ENCODE measurements at places on chromosomes 5 and 9.
A peak's percentile ranks its signal among the peaks of the same experiment; 100 is the strongest.

DNA sequence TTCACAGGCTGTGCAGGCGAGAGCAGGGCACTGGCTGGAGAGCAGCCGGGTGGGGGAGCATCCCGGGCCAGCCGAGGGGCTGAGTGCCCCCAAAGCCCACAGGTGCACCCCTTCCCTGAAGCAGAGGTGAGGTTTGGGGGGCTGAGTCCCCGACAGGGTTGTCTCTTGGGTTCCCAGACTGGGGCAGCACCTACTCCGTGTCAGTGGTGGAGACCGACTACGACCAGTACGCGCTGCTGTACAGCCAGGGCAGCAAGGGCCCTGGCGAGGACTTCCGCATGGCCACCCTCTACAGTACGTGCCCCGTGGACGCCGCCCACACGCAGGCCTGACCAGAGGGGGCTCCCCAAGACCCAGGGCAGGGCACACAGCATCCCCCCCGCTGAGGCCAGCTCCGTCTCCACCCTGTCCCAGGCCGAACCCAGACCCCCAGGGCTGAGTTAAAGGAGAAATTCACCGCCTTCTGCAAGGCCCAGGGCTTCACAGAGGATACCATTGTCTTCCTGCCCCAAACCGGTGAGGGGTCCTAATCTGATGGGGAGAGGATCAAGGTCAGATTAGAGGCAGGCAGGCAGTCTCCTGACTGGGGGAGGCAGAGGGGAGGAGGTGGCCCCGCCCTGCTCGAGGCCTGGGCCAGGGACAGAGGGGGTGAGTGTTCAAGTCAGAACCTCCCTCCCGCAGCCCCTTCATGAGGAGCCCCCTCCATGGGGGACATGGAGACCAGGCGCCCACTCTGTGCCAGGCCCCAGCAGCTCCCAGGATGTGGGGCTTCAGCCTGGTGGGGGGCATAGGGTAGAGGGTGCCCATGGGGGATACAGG, 2.7 kb downstream of the PTGDS start:
- no peak for DNase-seq

GRCh38 chr5:71937921-71938698, 169.2 kb upstream of the MAP1B start:
- no peak for DNase-seq

DNA sequence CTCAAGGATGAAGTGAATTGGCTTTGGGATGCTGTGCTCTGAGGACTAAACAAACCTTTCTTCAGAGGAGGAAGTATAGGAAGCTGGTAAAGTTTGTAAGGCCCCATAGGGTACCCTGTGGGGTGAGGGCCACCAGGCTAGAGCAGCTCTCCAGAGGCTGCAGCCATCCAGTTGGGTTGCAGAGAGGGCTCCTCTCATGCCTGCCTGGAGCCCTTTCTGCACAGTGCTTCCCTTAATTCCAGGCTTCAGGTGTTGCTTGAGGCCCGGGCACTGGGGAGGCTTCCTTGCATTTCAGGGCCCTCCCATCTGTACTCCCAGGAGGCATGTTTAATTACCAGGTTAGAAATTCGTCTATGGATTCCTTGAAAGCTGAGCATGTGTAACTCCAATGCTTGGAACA, 95.3 kb upstream of the FSTL4 start:
- DNase-seq: no peak

GRCh38 chr5:120535900-120536299, 71.8 kb downstream of the PRR16 start:
- no peak for DNase-seq

- no peak for DNase-seq
Measured at GRCh38 chr5:59506285-59506877, 387.1 kb downstream of the PDE4D start.

- DNase-seq: peak; percentile 52
Measured at GRCh38 chr5:144191998-144192397, 21.3 kb downstream of the KCTD16 start.

DNA sequence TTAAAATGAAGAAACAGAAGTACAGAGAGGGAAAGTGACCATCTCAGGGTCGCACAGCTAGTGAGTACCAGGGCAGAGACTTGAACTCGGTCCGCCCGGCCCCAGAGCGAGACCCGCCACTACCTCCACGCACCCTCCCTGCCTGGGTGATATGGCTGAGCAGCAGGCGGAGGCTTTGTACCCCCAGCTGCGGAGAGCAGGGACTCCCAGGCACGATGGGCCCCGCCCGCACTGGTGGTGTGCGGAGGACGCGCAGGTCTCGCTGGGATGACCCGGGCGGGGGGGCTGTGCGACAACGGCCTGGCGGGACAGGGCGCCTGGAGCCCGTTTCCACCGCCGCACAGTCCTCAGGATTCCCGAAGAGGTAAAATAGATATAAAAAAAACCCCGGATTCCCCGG, 64.7 kb upstream of the LARP1 start:
- DNase-seq: no peak

DNA sequence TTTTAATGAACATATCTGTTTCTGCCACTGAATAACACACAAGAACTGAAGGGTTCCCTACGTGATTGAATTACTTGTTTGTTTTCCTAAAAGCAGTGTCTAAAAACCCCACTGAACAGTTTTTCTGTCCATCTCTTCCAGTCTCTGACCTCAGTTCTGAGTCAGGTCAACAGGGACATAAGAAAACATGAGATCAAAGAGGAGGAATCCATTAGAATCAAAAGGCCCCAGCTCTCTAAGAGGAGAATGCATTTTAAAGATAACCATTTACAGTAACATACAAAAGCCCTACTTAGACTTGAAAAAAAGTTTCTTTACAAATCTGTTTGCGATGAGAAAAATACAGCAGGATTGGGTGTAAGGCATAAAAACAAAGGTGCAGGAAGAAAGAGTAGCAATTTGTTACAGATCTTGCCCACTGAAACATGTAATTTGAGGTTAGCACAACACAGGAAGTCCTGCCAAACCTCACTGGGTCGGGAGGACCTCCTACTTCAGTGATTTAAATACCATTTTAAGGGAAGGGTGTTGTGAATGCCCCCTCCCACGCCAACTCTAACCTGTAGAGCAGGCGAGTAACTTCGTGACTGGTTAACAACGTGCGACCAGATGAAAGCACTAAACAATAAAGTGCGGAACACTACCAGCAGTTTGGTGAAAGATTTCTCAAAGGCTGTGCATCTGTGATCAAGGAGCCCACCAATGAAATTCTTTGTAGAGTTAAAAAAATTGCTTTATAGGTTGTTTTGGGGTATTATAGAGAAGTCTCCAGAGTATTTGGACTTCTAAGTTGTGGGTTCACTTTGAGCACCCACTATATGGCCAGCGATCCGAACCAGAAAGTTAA, 1.3 kb downstream of the QSOX2 start:
- DNase-seq: no peak

GRCh38 chr5:167578977-167579692, 712.3 kb upstream of the WWC1 start:
- DNase-seq: peak; percentile 69

DNA sequence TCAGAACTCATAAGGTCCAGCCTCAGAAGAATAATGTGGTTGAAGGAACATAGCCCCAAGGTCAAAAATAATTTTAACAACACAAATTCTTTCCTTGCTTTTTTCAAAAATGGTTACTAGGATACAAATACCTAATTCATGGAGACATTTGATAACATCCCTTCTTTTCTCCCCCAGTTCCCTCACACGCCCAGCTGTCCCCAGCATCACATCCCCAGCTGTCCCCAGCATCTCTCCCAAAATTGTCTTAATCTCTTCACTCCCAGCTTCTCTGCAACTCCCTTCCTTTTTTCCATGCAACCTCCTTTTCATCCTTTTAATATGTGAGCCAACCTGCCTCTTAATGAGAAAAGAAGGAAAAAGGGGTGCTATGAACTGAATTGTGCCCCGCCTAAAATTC, 77.8 kb downstream of the FSTL4 start:
- DNase-seq: no peak

GRCh38 chr9:13228431-13228830, 51.1 kb downstream of the MPDZ start:
- DNase-seq: peak; percentile 10

GRCh38 chr5:163190283-163190682, 247.1 kb upstream of the CCNG1 start:
- DNase-seq: no peak

DNA sequence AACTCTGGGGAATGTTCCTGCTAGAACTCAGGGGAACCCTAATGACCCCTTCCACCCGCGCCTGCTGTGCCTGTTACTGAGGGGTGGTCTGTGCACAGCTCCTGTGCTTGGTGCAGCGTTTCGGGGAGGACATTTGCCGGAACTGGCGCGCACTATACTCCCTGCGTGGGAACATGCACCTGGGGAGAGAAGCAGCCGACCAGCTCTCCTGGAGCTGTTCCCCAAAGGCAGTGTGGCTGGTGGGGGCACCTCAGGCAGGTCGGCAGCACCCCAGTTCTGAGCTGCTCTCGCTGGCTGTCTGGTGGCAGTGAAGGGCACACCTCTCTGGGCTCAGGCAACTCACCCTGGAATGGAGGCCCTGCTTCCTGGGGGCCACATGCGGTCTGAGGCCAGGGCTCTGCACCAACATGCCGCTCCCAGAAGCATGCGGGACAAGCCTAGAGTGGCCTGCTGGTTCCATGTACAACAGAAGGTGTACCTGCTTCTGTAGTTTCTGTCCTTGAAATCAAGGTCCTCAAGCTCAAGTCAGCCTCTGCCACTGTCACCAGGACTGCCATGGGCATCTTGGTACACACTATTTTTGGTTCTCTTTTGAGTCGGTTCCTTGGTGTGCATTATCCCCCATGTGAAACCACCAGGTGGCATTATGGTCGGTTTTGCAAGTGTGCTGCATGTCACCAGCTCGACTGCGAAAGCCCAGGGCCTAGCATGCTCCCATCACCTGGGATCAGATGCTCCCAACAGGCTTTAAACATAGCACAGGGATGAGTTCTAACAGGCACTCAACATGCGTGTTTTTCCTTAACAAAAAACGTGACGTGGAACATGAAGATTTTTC, 7.8 kb upstream of the MRNIP start:
- DNase-seq: no peak

DNA sequence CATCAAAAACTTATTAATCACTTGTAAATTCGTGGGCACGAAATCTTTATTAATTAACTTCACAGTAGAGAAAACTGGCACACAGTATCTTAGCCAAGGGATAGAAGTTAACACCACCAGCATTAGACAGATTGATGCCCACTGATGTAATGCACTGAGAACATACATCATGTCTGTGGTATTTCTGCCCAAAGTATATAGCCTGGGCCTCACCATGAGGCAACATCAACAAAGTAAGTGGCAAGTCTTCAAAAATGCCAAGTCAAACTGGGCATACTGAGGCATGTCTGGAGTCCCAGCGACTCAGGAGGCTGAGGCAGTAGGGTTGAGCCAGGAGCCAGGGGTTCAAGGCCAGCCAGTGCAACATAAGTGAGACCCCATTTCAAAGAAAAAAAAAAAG, 79.5 kb downstream of the GLIS3 start:
- no peak for DNase-seq

GRCh38 chr5:141662028-141662427, 10.8 kb upstream of the FCHSD1 start:
- DNase-seq: no peak

- no peak for DNase-seq
Measured at GRCh38 chr9:12846035-12846434, 71.2 kb downstream of the LURAP1L start.

DNA sequence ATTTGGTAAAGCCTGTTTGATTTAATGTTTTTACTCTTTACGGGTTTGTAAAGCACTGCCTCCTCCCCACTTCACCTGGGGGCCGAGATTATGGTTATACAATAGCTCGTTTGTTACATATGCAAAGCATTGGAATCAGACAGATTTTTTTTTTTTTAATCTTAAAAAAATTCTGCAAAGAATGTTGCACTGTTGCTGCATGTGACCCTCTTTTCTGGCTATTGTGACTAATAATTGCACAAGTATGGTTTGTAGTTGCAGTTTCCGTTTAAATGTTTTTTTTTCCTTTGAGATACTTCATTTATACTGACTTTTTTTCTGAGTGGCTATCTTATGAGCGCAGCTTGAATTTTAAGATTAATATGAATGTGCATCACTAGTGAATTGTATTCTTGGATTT, 165.3 kb downstream of the KDM4C start:
- DNase-seq: no peak

DNA sequence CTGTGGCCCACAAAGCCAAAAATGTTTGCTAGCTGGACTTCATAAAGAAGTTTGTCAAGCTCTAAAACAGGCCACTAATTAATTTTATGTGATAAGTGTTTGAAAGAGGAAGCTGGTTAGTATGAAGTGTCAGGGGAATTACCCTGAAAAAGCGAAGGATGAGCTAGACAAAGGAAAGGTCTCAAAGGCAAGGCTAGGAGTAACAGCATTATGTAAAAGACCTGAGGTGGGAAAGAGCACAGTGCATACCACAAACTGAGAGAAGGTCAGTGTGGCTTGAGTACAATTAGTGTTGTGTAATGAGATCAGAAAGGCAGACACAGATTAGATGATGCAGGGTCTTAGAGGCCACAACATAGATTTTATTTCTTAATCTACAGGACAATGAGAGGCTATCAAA, 29.6 kb downstream of the RC3H2 start:
- no peak for DNase-seq

DNA sequence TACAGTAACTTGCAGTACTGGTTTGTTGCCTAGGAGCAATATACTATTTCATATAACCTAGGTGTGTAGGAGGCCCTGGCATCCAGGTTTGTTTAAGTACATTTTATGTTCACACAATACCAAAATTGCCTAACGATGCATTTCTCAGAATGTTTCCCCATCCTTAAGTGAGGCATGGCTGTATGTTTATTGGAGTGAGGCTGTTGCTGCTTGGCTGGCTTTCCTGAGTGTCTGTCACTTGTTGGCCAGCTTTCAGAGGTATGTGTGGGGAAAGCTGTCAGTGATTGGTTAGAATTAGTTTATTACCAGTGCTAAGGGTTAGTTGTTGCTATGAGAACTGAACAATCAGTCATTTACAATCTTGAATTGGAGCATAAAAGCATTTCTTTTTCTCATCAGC, 154.1 kb upstream of the CDH12 start:
- DNase-seq: no peak

DNA sequence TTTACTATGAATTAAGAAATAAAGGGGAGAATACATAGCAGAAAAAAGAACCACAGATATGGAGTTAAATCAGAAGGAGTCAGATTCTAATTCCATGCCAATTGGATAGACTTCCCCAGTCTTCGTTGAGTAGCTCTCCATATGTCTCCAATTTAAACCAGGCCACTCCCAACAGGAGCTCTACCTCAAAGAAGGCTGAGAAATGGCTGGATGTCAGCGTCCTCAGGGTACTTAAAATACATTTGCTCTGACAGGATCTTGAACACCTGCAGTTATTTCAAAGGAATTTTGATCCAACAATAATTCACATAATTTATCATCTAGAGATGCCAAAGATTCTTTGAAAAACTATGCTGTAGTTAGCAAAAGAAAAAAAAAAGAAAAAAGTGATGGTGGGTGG, 133.9 kb upstream of the FBN2 start:
- DNase-seq: no peak

Data from fibroblast of skin of left quadriceps (primary cell).